ENCODE measurements at places on chromosomes 3 and 15. TPM values are rescaled to one million over a fixed set of nuclear protein-coding genes. Genes with fewer than 3 reads are reported as not detected.

Gene SH3GL3
- total RNA-seq, result 0.29 TPM

Gene RBP2
- not detected for total RNA-seq

Gene CYP11A1
- total RNA-seq, result 2.1 TPM

Gene NPAP1
- total RNA-seq, result not detected

Gene GABRB3
- under 0.01 TPM for total RNA-seq

Gene SUCLG2
- total RNA-seq, result 56.8 TPM

Gene C2CD4A
- total RNA-seq, result under 0.01 TPM

Gene MRPL3
- 82.8 TPM for total RNA-seq

Gene SI
- total RNA-seq, result not detected

Gene LRRN1
- 3.5 TPM for total RNA-seq

Gene RTF1
- total RNA-seq, result 29.2 TPM

Gene NR1I2
- not detected for total RNA-seq

All from osteoblast (primary cell).